Left lung (tissue), 14 donors: ENCODE measurements at places on chromosomes 7 and 10. TPM values are rescaled to one million over a fixed set of nuclear protein-coding genes. Genes with fewer than 3 reads are reported as not detected.

Gene FRG2B
- total RNA-seq = not detected

Gene GPC2
- total RNA-seq = 2.5 TPM

Gene PHKG1
- total RNA-seq = 0.32 TPM

- no peak for DNase-seq
Measured at GRCh38 chr7:18526368-18526878, 30.9 kb downstream of the HDAC9 start.

DNA sequence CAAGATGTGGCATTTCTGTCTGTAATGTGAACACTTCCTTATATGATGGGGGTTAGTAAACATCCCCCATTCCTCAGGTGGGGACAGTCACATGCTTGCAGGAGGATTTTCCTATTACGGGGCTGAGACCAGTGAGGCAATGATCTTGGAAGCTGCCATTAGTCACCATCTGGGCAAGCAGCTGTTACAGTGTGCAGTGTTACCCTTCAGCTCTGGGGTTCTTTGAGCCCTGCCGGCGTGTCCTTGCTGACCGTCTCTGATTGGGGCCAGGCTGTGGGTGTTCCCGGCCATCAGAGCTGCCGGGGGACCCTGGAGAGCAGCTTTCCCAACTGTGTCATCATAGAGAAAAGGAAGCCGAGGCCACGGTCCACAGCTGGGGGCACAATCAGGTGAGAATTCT lies 126.8 kb upstream of the FAM20C start:
- no peak for DNase-seq

DNA sequence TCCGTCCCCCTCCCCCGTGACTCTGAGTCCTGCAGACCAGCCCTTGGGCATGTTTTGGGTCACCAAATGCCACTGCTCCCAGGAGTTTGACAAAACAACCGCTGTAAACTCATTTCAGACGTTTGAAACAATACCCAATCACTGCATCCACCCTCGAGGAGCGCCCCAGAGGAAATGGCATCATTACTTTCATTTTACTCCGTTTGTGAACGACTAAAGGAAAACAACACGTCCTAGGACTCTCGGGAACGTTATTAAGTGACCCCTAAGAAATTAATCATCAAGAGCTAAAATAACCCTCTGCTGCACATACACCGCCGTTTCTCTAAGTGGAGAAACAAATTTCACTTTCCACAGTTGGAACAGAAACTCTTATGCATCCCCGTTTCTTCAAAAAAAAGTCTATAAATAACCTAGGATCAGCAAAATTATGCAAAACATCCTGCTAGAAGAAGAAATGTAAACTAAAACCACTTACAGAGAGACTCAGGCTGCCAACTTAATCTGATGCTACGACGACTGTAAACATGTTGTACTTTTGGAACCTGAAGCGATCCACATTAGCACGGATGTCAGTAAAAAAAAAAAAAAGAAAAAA lies 109.9 kb upstream of the EFCAB10 start:
- no peak for DNase-seq

DNA sequence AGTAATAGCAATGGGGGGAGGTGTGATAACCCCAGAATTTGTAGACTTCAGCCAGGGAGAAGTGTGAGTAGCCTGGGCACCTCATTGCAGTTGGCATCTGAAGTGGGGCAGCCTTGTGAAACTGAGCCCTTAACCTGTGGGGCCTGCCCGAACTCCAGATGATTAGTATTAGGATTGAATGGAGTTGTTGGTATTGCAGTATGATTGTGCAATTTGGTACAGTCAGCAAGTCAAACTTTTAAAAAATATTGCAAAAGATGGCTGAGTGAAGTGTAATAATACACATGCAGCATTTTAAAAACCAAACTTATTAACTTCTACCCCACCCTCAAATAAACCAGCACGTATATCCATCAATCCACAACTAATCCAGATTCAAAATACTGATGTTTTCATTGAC lies 9.3 kb downstream of the RBM33 start:
- peak; percentile 68 for DNase-seq

DNA sequence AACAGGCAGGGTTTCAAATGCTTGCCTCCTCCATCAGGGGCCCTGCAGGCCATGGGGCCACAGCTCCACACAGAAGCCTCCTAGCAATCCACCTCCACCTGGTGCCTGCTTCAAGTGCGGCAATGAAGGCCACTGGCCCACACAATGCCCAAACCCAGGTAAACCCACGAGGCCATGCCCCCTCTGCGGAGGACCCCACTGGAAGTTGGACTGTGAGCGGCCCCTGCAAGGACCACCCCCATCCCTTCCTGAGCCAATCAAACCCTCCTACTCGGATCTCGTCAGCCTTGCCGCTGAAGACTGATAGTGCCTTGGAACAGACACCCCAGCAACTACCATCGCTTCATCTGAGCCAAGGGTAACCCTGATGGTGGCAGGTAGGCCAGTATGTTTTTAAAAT lies 63.1 kb downstream of the LRRC17 start:
- DNase-seq = no peak

DNA sequence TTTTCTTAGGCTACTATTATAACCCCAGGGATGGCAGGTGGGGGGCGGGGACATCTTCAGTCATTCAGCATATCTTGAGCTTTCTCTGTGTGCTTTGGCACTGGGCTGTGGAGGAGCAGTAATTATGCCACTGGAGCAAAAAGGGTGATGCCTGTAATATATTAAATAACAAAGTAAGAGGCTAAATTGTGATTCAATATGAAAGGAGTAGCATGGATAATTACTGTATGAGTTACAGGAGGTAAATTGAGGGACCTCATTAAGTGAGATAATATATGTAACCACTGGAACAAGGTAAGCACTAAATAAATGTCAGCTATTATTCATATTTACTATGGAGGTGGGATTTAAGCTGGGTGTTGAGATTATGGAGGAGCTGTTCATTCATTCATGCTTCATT lies 3.3 kb upstream of the STN1 start:
- DNase-seq = no peak
